ENCODE measurements at places on chromosomes 12 and 14.

- no peak for DNase-seq
Observed at GRCh38 chr14:99573000-99573330, 31.0 kb downstream of the CCDC85C start.

- DNase-seq, result no peak
Observed at GRCh38 chr12:77968571-77968970, 137.9 kb downstream of the NAV3 start.

- no peak for DNase-seq
Observed at GRCh38 chr12:3428631-3429030, 62.4 kb upstream of the PRMT8 start.

DNA sequence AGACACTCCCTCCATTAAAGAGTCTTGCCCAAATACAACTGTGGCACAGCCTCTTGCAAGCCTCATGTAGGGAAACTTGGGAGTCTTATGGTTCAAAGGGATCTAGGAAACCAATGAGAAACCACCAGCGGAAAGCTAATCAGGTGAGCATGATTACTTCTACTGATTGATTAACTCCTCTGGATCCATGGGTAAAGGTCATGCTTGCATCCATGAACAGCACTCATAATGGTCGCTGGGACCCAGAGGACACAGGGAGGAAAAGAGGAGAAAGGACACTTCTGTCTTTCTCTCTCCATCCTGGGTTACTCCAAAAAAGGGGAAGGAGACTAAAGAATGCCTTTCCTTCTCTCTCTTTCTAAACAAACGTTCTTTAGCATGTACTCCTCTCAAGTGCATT is 1397.2 kb downstream of the LRFN5 start:
- DNase-seq, result no peak

GRCh38 chr12:52949413-52950331 is 754 bp downstream of the KRT18 start:
- no peak for DNase-seq

DNA sequence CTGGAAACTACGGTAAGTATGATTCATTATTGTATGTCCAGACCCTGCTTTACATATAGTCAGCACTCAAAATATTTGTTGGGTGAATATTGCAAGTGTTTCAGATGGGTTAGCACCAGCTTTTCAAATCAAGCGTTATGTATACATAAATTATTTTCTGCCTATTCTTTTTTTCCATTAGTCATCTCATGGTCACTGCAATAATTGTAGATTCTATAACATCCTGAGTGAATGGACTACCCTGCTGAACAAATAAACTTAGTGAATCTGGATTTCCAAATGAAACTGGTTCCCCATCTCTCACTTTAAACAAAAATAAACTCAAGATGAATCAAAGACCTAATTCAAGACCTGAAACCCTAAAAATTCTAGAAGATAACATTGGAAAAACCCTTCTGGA is 152.3 kb downstream of the DIO2 start:
- DNase-seq, result no peak

- DNase-seq, result no peak
Observed at GRCh38 chr14:94679937-94680861, 68.0 kb downstream of the SERPINA3 start.

- peak; percentile 52 for DNase-seq
Observed at GRCh38 chr14:91177073-91178034, 63.5 kb downstream of the DGLUCY start.

- DNase-seq, result no peak
Observed at GRCh38 chr14:94018308-94018707, 7.8 kb upstream of the OTUB2 start.

DNA sequence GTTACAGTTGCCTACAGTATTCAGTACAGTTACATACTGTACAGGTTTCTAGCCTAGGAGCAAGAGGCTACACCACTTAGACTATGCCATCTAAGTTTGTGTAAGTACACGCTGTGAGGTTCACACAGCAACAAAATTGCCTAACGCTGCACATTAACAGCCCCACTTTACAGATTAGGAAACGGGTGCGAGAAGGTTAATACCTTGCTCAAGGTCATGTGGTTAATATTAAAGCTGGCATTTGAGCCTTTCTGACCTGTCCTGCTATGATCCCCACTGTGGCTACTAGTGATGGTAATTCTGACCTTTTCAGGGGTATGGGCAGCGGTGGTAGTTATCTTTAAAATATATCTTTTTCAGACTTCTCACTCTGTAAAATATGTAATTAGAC is 20.9 kb downstream of the ACVR1B start:
- DNase-seq, result no peak

DNA sequence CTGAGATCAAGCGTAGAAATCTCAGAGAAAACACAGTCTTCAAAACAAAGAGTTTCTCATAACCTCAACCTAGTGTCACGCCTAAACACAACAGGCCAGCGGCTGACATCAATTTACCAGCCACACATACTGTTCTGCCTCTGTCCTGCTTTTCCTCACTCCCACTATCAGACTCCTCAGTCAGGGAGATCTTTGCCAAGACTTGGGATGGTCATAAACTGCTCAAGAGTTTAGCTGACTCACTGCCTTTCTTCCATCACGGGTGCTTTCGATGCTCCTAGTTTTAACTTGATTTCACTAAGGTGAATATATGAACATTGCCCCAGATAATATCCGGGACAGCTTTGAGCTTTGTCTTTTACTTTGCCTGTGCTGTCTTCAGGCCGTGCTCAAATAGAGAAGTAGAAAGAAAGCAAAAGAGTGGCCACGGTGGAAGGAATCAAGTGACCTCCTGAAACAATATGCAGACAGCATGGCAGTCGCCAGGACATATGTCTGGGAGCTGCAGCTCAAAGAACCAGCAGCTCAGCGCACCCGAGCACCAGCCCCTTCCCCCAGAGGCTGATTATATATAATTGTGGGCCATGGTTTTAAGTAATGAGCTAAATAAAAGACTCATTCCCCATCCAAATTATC is 12.1 kb downstream of the MDM1 start:
- DNase-seq, result no peak

GRCh38 chr14:49050822-49051221 is 535.4 kb downstream of the RPS29 start:
- DNase-seq, result no peak

DNA sequence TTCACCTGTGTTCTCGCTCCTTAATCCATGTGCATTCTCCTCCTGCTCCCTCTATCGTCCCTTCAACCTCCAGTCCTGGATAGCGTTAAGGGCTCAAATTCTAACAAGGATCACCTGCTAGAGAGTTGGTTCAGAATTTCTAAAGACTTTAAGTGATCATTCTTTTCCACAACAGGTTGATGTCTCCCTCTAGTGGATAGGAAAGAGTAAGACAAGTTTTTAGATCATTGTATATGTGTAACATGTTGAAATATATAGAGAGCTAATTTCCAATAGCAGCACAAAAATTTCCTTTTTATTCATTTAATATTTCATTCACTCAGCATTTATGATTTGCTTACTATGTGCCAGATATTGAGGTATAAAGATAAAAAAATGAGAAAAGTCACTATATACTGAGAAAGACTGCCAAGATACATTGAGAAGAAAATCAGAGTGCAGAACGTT is 9.3 kb upstream of the ESR2 start:
- no peak for DNase-seq

- no peak for DNase-seq
Observed at GRCh38 chr12:15597125-15597830, 191.9 kb downstream of the EPS8 start.

- DNase-seq, result no peak
Observed at GRCh38 chr12:104566244-104566993, 109.7 kb downstream of the CHST11 start.

DNA sequence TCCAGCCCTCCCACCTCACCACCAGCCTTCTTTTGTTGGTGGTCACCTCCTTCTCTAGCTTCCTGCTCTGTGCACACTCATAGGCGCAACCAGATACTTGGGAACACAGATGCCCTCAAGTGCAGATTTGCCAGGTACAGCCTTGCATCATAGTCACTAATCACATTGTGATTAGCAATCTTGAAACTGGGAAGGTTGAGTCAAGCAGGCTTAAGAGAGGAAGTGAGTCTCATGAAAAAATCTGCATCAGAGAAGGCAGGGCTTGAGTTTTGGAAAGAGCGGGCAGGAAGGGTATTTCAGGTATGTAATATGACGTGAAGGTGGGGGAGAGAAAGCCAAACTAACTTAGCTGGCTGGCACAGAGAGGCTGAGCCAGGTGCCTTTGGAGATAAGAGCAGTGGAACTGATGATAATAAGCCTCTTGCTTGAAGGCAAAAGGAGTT is 2.7 kb upstream of the RABGGTA start:
- no peak for DNase-seq

- no peak for DNase-seq
Observed at GRCh38 chr12:53120685-53121525, 17.6 kb downstream of the SOAT2 start.

DNA sequence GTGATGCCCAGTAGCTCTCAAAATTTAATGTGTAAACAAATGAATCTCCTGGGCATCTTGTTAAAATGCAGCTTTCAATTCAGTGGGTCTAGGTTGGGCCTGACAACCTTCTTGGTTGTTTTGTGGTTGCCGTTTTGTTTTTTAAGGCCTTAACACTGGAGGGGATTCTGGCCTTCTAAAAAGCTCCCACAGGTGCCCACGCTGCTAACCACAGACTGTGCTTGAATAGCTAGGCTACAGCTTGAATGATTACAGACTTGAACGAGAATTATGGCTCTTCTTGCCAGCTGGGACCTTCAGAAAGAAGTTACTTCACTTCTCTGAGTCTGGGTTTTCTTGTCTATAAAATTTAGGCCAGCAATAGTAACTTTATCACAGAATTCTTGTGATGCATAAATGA is 1.3 kb upstream of the FLVCR2 start:
- DNase-seq, result no peak

DNA sequence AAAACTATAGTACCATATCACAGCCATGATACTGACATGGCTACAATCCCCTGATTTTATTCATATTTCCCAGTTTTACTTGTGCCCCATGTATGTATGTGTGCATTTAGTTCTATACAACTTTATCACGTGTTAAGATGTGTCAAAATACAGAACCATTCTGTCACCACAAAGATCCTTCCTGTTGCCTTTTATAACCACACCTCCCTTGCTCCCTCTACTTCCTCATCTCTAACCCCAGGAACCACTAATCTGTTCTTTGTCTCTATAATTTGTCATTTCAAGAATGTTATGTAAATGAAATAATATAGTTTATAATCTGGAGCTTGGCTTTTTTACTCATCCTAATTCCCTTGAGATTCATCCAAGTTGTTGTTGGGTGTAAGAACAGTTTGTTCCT is 358.4 kb downstream of the DPF3 start:
- no peak for DNase-seq

- no peak for DNase-seq
Observed at GRCh38 chr12:1697271-1697670, 6.4 kb downstream of the ADIPOR2 start.

GRCh38 chr12:131333621-131334440 is 377.1 kb upstream of the SFSWAP start:
- no peak for DNase-seq

GRCh38 chr12:23694920-23695319 is 254.6 kb downstream of the SOX5 start:
- no peak for DNase-seq

DNA sequence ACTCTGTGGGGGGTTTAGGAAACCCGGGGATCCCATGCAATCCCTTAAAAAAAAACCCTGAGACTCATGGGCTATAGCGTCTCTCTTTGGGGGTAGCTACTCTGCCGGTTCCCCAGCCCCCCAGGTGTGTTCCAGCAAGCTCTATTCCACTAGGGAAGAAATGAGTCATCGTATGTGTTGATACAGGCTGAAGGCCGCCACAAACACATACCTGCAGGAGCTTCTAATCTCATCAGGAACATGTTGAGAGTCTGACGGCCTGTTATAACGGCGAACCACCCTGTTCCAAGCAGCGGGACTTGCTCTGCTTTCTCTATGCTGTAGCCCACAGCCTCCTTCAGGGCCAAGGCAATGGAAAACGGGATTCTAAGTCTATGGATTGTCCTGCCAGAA is 977 bp upstream of the KRT5 start:
- DNase-seq, result no peak

- peak; percentile 26 for DNase-seq
Observed at GRCh38 chr14:54348001-54348611, 48.7 kb upstream of the CDKN3 start.

DNA sequence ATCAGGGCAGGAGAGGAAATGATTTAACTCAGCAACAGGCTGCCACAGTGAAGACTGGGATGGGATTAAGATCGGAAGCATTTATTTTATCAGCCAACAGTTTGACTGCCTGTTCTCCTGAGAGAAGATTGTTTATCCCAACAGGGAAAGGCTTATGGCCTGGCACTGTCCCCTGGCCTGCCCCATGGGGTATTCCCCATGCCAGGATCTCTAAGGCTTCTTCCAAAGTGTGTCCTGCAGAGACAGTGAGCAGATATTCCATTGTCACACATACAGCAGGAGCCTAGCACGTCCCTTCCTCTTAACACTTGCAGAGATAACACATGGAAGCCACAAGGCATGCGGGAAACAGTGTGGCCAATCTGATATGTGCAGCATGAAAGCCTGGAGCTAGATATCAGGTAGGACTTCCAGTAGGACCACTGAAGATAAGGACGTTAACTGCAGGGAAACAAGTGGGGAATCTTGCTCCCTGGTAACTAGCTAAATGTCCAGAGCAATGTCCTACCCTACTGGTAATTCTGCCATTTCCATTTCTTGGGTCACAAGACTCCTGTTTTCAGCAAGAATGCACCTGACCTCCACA is 48.2 kb downstream of the IQSEC3 start:
- no peak for DNase-seq

- no peak for DNase-seq
Observed at GRCh38 chr12:76768576-76768975, 4.7 kb downstream of the ZDHHC17 start.
